ENCODE measurements at places on chromosomes 7 and 10. TPM values are rescaled to one million over a fixed set of nuclear protein-coding genes. Genes with fewer than 3 reads are reported as not detected.

Gene CPN1
- total RNA-seq, result not detected

Gene GSDME
- 39.7 TPM for total RNA-seq

Gene NANOS1
- total RNA-seq, result 1.5 TPM

Gene AOC1
- not detected for total RNA-seq

Gene GIMAP7
- total RNA-seq, result not detected

Gene PRLHR
- not detected for total RNA-seq

Gene ZNF277
- total RNA-seq, result 35.6 TPM

Gene MBL2
- total RNA-seq, result not detected

Gene CCDC172
- not detected for total RNA-seq

Gene OR13A1
- total RNA-seq, result not detected

Gene SORCS1
- total RNA-seq, result not detected

Gene LRRC4
- total RNA-seq, result 0.03 TPM

Gene AOAH
- total RNA-seq, result not detected

Gene GPRIN2
- not detected for total RNA-seq

Gene SAP25
- total RNA-seq, result 0.13 TPM

Gene XRCC2
- 1.2 TPM for total RNA-seq

Gene PPP1R17
- not detected for total RNA-seq

Gene FAM241B
- total RNA-seq, result 0.39 TPM

Gene OPN1SW
- total RNA-seq, result not detected

Gene ANTXRL
- total RNA-seq, result not detected

Gene DGKI
- total RNA-seq, result 12.7 TPM

Gene CALHM1
- not detected for total RNA-seq

Gene CTTNBP2
- 1.2 TPM for total RNA-seq

Gene NPTX2
- 3.3 TPM for total RNA-seq

Gene LDB1
- total RNA-seq, result 48.1 TPM

Gene IRF5
- 0.13 TPM for total RNA-seq

Gene MUC12
- 0.23 TPM for total RNA-seq

Gene RADIL
- 0.13 TPM for total RNA-seq

Gene MYO3A
- not detected for total RNA-seq

Gene SNX10
- not detected for total RNA-seq

Gene HTR7
- 21.2 TPM for total RNA-seq

Gene CALML5
- total RNA-seq, result not detected

Gene CRCP
- 21.2 TPM for total RNA-seq

Gene STEAP1B
- 23.4 TPM for total RNA-seq

Gene ZNF800
- 11.3 TPM for total RNA-seq

Gene ELFN1
- not detected for total RNA-seq

Gene CALML3
- total RNA-seq, result not detected

Gene CTAGE4
- 0.36 TPM for total RNA-seq

Gene TMEM236
- 0.07 TPM for total RNA-seq
